Stomach (tissue), 19 donors: ENCODE measurements at places on chromosomes 6 and 20.

- no peak for DNase-seq
Observed at GRCh38 chr6:34575326-34575725, 19.2 kb upstream of the SPDEF start.

DNA sequence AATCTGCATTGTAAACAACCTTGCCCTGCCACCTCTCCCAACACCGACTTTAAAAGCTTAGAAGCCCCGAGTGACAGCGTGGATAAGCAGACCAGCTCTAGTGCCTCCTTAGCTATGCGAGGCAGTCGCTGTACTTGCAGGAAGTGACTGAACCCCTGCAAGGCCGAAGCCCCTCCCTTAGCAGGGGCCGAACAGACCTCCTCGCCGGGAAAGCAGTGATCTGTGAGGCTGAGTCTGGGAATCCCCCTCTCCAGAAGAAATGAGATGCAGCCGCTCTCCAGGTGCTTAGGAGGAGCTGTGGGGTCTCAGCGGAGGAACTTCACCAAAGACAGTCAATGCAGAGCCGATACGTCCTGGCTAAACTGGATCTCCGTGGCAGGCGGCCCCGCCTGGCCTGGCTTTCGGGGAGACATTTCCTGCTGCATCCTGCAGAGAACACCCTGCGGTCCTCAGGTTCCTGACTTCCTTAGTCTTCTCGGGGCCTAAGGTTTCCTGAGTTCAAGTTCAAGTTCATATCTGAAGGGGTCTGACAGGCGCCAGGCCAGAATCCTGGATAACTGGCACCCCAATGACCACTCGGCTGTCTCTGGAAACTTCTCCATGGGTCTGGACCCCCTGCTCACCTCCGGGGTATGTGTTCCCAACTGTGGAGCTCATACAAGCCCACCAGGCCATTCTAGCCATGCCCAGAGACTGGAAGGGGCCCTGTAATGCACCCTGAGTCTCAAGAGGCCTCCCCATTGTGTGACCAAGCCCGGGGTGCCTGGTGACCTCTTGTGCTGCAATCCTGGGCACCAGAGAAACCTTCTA is 20.4 kb upstream of the FRMD1 start:
- no peak for DNase-seq

GRCh38 chr20:3894796-3895195 is 5.6 kb downstream of the PANK2 start:
- DNase-seq, result no peak

DNA sequence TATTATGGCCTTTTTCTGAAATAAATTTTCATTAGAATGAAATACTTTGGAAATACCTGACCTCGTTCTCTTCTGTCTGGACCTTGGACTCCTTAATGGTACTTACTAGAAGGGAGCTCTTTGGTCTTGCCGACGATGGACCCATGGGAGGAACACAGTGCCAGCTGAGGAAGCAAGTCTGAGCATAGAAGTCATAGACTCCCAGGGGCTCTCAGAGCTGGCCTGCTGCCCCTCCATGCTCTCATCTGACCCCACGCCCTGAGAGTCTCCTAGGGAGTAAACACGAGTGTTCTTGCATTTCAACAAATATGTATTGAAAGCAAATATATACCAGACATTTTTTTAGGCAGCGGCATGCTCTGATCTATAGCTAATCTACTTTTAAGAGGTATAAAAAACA is 87.8 kb downstream of the PLEKHG1 start:
- peak; percentile 71 for DNase-seq

DNA sequence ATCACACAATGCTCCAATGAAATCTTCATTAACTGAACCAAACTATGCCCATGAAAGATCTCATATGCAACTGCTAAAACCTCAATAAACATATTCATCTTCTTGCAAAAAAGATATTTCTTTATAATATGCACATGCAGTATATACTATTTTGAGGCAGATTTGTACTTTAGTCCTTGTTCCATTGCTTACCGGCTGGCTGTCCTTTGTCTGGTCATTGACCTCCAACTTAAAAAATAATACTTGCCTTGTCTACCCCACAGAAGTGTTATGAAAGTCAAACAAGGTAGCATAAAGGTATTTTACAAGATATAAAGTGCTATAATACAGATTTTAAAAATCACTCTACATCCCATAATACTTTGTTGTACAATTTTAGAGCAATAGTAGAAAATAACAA is 88.3 kb downstream of the ATG5 start:
- DNase-seq, result no peak

DNA sequence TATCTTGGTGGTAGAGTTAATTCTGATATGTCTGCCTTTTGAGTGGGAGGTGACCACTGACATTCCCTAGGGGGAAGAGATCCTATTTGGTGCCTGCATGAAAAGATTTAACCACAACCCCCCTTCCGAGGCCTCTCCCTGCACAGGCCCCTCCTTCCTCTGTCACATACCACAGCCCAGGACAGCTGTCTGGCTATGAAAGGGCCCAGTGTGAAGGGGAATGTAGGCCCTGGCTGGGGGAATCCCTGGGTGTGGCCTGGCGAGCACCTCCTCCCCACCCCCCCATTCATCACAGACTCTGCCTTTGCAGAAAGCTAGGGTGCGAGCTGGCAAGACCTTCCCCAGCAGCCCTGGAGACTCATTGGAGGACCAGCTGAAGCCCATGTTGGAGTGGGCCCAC is 27.4 kb upstream of the MAPRE1 start:
- DNase-seq, result peak; percentile 70
